Epithelial cell of proximal tubule (primary cell): ENCODE measurements at places on chromosomes 6 and 20. TPM values are rescaled to one million over a fixed set of nuclear protein-coding genes. Genes with fewer than 3 reads are reported as not detected.

- no peak for DNase-seq
Measured at GRCh38 chr20:21100578-21101452, 5.3 kb downstream of the LINC00237 start.

DNA sequence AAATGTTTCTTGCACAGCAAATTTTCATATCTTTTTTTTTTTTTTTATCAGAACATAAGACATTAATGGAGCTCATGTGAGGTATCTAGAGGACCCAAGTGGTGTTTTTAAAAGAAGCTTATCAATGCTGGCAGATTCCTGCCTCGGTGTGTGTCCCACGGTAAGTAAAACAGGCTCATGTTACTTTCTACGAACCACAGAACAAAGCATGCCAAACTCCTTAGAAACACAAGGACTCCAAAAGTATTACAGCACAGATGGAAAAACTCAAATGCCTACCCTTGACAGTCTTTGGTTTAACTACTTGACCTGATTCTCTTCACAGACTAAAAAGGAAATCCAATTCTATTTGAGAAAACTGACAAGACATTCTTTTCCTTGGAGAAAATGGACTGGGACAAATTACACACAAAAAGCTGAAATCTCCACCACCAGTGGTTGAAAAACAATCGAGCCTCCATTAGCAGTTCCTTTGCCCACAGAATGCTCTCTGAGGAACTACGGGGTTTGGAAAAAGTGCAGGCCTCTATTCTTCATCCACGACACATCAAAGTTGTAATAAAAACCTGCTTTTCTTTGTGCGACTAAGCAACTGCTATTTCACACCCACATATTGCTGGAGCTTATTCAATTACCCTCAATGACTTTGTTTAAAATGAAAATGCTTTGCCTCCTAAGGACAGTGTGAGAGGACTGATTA is 5.4 kb downstream of the METTL24 start:
- DNase-seq, result no peak

DNA sequence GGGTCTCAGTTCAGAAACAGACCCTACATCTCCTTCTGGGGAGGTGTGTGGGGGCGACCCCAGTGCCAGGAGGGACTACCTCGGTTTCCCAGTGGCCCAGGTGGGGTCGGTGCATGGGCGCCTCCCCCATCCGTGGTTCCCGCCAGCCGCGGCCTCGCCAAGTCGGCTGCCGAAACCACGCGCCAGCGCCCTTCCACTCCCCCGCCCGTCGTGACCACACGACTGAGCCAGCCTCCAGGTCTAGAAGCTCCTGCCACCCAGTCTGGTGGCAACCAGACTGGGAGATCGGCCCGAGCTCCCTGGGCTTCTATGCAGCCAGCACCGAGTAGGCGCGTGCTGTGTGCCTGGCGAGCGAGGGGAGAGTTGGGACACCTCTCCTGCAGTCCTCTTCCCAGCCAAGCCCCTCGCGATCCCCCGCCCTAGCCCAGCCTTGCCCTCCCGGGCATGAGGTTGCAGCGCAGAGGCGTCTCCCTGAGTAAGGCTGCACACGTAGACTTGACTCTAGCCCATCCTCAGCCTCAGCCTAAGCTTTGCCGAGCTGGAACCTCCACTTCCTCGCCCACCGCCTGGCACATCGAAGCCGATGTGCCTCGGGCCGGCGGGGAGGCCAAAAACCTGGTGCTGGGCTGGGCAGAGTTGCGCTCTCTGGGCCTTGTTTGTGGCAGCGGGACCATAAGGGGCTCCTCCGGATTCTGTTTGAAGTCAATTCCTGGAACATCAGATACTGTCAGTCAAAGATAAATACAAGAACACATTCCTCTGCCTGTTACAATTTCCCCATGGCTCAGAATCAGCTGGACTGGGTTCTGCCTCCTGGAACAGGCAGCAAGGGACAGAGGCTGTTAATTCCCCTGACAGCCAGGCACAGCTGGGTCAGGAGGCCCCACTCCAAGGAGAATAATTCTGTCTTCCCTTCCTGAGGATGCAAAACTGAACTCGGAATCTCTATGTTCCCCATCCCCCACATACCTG is 1.5 kb upstream of the CPNE5 start:
- no peak for DNase-seq

The OOEP gene
- total RNA-seq, result not detected in 2 replicates

DNA sequence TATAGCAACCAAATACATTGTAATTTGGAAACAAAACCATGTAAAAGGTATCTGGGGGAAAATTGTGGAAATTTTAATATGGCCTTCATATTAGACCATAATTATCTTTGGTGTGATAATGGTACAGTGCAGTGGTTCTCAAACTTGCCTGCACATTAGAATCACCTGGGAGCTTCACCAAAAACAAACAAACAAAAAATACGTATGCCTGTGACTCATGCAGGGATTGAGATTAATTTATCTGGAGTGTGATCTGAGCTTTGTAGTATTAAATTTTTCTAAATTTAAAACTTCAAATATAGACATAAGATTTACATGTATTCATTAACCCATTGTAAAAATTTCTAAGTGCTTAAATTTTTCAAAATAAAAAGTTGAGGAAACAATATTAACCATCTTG is 31.5 kb downstream of the ARHGAP18 start:
- no peak for DNase-seq
